ENCODE measurements at places on chromosomes 3 and 15.

DNA sequence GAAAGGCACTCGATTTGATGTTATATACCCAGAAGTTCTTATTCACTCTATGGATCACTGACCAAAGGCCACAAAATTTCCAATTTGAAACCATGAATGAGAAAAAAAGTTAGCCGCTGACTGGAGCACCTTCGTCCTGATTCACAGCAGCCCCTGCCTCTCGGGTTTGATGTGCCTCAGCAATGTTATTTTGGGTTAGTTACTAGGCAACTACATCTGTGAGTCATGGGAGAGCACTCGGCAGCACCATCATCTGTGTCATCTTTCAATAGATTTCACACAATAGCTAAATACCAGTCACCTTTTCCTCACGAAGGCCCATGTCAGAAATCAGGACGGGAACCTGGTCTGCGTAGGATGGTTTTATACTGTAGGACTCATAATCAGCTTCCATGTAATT, 269.2 kb downstream of the ZBBX start:
- no peak for DNase-seq

DNA sequence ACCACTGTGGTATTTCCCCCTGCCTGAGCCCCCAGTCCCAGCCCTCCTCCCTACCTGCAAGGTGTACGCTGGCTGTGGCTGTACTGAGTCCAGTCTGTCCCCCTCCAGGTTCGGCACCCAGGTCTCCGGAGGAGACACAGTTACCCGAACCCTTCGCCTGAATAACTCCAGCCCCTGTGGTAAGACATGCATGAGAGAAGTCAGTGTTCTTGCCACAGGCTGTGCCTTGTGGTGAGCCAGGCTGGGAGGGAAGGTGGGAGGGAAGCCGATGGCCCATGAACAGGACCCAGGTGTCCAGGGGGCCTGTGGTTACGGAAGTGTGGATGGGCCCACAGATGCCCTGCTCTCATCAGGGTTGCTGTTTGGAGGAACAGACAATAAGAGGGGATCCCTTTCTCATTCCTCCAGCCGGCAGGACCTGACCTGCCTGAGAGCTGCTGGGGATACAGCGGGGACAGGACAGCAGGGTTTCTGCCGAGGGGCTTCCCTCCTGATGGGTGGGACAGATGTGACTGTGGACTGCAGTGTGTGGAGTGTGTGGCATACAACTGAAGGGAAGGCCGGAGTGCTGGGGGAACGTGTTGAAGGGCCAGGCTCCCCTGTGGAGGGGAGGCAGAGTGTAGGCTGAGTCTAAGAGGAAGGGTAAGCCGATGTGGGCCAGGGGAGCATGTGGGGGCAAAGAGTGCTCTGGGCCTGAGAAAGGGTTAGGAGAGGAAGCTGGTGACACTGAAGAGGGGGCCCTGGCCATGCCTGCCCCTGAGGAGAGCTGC, 21.9 kb downstream of the ACAA1 start:
- no peak for DNase-seq

DNA sequence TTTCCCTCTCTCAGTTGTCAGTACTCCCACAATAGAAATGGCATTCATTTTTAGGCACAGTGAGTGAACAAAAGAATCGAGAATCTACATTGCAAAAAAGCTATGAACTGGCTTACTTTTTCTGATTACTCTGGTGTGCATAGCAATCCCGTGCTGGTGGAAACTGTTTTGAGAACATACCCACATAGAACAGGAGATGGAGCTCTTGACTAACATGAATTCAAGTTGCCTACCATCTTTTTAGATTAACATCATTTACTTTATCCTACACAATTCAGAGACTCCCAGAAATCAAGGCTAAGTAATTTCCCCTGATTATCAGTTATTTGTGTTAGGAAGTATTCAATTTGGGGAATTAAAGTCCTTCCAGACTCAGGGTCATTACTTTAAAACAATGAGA, 326.6 kb downstream of the ARPP21 start:
- no peak for DNase-seq

- no peak for DNase-seq
These were observed 1219.2 kb downstream of the ZPLD1 start for GRCh38 chr3:103653996-103654395.

- no peak for DNase-seq
These were observed 177.6 kb downstream of the GHSR start for GRCh38 chr3:172270557-172271166.

DNA sequence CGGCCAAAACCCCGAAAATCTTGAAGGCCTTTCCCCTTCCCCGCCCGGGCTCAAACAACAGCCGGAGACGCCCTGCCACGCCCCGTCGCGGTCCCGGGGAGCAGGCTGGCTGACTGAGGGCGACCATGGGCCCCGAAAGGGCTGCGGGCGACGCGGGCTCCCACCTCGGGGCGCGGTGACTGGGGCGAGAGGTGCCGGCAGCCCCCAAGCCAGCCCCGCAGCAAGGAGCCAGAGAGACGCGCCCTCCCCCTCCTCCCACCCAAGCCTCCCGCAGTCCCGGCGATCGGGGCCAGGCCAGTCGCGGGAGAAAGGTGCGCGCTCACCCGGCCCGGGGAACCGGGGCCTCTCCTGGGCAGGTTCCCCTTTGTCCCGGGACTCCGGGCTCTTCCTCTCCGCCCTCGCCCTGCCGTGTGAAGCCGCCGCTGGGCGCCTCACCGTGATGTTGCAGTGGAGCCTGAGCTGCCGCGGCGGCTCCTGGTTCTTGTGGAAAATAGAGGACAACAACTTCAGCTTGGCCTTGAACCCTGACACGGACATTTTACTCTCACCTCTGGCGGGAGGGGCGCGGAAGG, 30.6 kb upstream of the ZSCAN2 start:
- no peak for DNase-seq

- DNase-seq, result no peak
These were observed 50.6 kb upstream of the PHLDB2 start for GRCh38 chr3:111808439-111808838.

GRCh38 chr3:38124324-38125122, 12.4 kb downstream of the ACAA1 start:
- no peak for DNase-seq

GRCh38 chr15:52483707-52484106, 45.0 kb downstream of the MYO5A start:
- DNase-seq, result no peak

DNA sequence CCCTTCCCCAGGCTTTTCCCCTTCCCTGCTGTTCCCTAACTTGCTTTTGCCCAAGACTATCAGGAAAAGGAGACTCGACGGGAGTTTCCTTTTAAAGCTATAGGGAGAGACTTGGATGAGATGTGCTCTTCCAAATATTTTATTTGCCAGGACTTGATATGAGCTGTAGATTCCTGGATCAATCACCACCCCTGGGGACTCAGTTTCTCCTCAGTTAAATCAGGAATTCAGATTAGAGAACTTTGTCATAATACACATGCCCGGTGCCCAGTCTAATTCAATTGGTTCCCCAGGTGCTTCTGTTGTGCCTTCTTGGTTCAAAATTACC, 46.6 kb downstream of the SMAD6 start:
- DNase-seq, result no peak

- DNase-seq, result no peak
These were observed 1051.8 kb upstream of the CFAP20DC start for GRCh38 chr3:60101621-60102020.

DNA sequence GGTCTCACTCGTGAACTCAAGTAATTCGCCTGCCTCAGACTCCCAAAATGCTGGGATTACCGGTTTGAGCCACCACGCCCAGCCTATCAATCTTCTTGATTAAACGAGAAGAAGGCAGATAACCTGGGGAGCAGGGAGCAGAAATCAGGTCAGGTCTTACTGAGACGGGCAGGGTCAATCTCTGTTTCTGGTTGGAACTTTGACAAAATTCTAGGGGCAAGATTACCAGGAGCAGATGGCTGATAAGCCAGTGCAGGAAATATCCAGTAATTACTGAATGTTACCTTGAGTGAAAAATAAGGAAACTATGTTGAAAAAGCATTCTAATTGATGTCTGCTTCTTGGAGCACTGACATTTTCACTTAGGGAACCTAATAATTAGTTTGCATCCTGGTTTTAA, 24.4 kb upstream of the GOLM2 start:
- no peak for DNase-seq

DNA sequence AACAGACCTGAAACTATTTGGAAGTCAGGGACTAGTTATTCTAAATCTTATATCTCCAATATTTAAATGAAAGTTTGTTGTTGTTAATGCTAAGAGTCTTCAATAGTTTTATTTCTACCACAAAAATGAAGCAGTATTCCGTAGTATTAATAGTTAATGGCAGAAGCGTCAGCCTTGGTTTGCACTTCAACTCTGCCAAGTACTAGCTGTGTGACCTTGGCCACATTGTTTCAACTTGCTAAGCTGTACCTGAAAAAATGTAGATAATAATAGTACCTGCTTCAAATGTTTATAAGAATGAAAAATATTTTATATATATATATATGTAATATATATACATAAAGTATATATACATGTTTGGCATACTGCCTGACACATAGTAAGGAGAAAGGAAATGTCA, 354.6 kb upstream of the SATB1 start:
- DNase-seq, result no peak

DNA sequence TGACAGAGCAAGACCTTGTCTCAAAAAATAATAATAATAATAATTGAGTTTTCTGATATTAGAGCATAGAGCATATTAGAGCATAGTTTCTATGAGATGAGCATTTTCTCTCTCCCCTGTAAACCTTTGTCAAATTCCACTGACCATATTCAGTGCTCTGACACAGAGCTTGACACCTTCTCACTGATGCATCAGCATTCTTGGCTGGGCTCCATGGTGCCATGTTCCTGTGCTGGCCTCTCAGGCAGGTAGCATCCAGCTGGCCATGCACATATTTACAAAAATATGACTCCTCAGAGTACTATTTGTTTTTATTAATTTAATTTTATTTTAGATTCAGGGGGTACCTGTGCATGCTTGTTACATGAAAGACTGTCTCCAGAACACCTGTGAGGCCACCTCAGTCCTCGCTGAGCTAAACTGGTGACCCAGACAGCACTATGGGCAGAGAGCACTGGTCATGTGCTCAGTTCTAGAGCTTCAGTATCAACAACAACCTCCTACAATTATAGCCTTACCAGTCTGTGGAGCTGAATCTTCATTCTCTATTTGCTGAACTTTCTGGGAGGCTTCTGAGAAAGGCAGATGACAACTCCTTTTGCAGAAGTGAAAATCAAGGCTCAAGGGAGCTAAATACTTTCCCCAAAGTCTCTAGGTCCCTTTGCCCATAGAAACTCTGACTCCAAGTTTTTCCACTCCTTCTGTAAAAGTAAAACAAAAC, 21.6 kb upstream of the SLC28A2 start:
- DNase-seq, result no peak

DNA sequence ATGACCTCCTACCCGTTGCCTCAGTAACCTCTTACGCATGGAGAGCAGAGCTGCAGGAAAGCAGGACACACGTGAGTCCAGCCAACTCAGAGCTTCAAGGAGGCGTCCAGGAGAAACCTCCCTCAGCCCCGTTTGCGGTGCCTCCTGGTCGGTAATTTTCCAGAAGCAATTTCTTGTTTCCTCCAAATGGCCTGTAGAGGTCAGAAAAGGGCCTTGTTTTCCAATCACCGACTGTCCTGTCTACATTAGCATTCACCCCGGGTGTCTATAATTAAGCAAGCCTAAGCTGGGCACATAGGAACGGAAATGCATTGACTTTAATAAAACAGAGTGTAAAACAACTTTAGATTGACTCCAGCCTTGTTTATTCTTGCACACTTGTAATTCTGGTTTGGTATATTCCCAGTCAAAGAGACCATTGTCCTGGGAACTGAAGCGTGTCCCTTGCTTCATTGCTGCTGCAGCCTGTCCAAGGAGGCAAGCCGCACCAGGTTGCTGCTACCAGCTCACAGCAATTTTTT, 836.2 kb downstream of the AGBL1 start:
- DNase-seq, result no peak

DNA sequence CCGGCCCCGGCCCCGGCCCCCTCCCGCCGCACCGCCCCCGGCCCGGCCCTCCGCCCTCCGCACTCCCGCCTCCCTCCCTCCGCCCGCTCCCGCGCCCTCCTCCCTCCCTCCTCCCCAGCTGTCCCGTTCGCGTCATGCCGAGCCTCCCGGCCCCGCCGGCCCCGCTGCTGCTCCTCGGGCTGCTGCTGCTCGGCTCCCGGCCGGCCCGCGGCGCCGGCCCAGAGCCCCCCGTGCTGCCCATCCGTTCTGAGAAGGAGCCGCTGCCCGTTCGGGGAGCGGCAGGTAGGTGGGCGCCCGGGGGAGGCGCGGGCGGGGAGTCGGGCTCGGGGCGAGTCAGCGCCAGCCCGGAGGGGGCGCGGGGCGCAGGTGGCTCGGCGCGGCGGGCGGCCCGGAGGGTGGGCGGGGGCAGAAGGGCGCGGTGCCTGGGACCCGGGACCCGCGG, 352 bp downstream of the CHRD start:
- DNase-seq, result no peak

- DNase-seq, result no peak
These were observed 3.9 kb downstream of the TMED3 start for GRCh38 chr15:79314811-79315210.

- DNase-seq, result no peak
These were observed 681 bp downstream of the TWF2 start for GRCh38 chr3:52238193-52238760.

DNA sequence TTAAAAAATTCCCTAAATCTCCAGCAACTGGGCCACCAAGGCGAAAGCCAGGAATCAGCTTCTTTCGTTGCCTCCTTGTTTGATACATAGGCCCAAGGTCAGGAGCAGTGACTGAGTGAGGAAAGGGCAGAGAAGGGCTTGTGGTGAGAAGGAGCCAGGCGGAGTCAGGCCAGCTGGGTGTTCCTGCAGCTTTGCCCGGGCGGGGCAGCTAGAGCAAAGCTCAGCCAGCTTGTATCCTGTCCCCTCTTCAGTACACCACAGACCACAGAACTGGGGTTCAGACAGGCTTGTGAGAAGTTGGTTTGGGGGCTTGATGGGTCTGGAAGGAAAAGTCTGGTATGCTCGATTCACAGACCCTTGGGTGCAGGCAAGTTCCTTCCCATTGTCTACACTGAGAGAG, 52.6 kb downstream of the CCK start:
- DNase-seq, result no peak

- no peak for DNase-seq
These were observed 63.8 kb upstream of the GLCE start for GRCh38 chr15:69096626-69097025.

DNA sequence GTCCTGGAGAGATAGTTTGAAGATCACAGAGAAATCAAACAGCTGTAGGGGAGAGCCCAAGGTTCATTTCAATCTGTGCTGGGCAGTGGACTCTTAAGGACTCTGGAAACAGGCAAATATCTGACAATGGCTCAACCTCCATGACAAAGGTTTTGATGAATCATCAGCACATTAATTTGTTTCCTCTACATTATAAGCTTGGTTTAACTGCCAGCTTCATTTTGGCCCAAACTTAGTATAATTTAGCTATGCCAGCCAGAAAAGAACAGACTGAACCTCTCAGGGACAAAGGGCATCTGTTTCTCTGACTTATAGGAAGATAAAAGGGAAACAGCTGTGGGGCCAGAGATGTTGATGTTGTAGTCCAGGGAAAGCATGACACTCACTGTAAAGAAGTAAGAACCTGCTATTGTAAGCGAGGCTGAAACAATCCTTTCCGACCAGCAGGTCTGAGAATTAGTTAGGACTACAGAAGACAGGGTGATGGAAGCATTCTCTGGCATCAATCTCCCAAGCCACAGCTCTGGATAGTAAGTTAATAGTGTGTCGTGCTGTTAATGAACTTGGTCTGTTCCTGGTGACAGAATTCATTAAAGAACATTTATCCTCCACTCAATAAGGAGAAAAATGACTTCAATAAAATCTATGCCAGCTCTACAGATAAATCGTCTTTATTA, 110.1 kb downstream of the KCNMB2 start:
- DNase-seq, result no peak
